ENCODE measurements at places on chromosomes 12 and 14.

GRCh38 chr12:153080-153746 lies 60.7 kb downstream of the SLC6A12 start:
- peak; percentile 86 for DNase-seq

- no peak for DNase-seq
Observed at GRCh38 chr12:76764856-76765255, 941 bp downstream of the ZDHHC17 start.

- DNase-seq: no peak
Observed at GRCh38 chr14:74907744-74908143, 15.3 kb downstream of the RPS6KL1 start.

- DNase-seq: no peak
Observed at GRCh38 chr12:76634133-76634532, 74.6 kb upstream of the OSBPL8 start.

- no peak for DNase-seq
Observed at GRCh38 chr12:12447236-12447635, 90.4 kb downstream of the BORCS5 start.

GRCh38 chr12:103915306-103915705 lies 14.9 kb upstream of the HSP90B1 start:
- DNase-seq: no peak

- DNase-seq: no peak
Observed at GRCh38 chr14:52974406-52974805, 23.6 kb upstream of the FERMT2 start.

GRCh38 chr14:32590157-32590556 lies 261.1 kb downstream of the AKAP6 start:
- no peak for DNase-seq

GRCh38 chr12:107602446-107602845 lies 83.2 kb upstream of the PWP1 start:
- DNase-seq: no peak

DNA sequence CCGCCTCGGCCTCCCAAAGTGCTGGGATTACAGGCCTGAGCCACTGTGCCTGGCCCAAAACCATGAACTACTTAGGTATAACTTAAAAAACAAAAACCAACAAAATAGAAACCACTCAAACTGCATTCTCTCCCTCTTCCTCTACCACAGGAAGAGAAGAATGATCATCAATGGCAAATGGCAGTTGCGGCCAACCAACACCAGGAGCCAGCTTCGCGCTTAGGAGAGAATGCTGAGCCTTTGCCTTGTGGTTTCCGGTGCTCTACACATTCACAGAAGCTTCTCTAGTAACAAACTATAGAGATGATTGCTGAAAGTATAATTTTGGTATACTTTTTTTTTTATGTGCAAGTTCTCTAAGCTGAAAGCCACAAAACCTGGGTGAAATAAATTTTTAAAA lies 17.1 kb downstream of the CATSPERB start:
- DNase-seq: no peak

DNA sequence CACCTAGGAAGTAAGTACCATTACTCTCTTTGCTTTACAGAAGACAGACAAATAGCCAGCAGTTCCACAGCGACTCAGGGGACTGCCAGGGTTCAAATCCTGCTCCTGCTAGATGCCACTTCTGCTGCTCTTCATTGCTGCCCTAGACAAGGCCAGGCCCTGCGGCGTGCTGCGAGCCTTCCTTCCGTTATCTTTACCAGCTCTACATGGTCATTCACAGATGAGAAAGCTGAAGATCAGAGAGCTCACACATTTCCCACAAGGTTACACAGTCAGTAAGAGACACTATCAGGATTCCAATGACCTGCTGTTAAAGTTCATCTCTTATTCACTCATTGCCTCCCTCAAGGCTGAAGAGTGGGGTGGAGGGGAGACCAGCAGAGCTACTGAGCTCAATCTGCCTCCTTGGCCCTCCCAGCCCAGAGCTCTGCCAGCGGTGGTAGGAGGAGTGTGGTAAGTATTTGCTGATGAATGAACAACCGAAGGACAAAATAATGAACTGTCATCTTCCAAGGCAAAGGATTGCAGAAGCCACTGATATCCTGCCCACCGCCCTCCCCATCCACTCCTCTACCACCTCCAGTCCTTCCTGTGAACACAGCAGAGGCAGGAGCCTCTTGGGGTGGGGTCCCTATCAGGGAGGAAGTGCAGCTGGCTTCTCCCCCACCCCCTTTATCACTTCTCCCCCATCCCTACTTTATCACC lies 14.6 kb upstream of the HDAC7 start:
- DNase-seq: no peak

DNA sequence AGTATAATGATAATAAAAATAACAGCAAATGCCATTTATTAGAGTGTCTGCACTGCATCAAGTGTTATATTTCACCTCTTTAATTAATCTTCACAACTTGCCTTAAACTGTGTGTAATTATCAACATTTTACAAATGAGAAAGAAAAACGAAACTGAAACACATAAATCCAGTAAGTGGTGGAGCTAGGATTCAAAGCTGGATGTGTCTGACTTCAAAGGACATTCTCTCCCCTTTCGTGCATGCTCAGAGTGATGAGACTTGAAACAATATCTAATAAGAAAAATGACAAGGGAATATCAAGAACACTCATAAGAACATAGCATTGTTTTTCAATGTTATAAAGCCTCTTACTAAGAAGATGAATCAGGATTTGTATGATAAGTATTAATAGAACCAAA lies 78.8 kb downstream of the DUSP6 start:
- DNase-seq: no peak

GRCh38 chr12:12024911-12025682 lies 45.6 kb upstream of the BCL2L14 start:
- DNase-seq: no peak

- peak; percentile 11 for DNase-seq
Observed at GRCh38 chr12:41189395-41190251, 1.5 kb downstream of the PDZRN4 start.

DNA sequence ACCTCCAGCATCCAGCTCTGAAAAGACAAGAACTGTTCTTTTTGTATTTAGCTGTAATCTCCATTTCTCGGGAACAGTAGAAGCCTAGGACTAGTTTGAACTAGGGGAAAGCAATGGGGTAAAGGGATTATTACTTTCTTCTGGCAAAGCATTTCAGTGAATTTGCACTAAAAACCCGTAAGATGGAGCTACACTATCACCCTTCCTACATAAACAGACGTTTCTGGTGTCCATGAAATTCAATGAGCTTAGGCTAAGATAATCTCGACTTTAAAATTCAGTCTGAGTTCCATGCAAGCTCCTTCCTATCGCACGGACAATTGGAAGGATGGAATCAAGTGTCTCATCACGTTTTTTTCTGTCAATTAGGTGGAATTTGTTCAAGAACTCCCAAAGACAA lies 24.0 kb downstream of the ACSM4 start:
- DNase-seq: no peak

DNA sequence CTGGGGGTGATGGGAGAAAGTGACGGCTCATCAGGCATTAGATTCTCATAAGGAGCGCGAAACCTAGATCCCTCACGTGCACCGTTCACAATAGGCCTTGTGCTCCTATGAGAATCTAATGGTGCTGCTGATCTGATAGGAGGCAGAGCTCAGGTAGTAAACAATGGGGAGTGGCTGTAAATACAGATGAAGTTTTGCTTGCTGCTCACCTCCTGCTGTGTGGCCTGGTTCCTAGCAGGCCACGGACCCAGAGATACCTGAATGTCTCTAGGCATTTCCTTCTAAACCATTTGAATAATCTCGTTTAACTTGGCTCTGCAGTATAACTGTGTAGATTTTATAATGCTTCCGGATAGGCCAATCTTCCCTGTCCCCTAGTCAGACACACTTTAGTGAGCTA lies 13.0 kb downstream of the TBC1D30 start:
- no peak for DNase-seq
